ENCODE measurements at places on chromosomes 6 and 20.

- no peak for DNase-seq
Observed at GRCh38 chr6:12962987-12963386, 246.4 kb downstream of the PHACTR1 start.

DNA sequence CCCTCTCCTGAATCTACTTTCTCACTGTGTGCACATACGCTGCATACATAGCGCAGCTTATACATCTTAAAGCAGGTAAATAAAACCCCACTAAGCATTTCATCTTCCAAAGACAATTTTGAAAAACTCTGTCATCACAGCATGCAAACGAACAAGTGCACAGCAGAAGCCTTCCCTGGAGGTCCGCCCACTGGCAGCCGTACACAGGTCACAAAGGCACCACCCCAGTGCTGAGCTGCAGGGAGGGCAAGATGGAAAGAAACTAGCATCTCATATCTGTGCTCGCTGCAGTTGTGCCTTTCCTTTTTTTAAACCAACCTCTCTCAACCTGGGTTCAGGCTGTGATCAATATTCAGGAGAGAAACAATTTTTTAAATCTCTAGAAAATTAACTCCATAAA, 73.3 kb downstream of the HUS1B start:
- DNase-seq: no peak

DNA sequence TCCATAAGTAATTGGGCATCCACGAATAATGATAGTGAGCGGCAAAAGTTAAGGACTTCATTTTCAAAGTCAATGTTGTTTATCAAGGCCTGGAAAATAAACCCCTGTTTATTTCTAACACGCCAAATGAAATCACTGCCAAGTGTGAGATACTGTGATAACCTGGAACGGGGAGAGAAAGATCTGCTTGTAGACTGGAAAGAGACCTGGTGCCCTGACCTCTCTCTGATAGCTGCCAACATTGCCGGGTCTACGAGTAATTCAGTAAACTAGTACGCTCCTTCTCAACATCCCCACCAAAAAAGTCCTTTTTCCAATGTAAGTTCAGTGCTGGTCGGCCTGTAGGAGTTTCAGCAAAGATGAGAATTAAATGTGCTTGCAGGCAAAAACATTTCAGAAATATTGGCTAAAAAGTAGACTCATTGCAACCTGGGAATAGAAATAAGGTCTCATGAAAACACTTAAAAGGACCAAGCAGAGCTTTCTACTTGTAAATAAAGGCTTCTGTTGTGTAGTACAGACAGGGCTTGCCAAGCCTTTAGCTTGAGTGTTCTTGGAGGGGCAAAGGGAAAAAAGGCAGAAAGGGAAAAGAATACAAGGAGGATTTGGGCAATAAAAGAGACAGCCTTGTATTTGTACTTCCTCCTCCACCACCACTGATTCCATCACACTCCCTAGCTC, 43.9 kb downstream of the PDE7B start:
- no peak for DNase-seq

- no peak for DNase-seq
Observed at GRCh38 chr6:141451511-141452353, 681.0 kb upstream of the GJE1 start.

DNA sequence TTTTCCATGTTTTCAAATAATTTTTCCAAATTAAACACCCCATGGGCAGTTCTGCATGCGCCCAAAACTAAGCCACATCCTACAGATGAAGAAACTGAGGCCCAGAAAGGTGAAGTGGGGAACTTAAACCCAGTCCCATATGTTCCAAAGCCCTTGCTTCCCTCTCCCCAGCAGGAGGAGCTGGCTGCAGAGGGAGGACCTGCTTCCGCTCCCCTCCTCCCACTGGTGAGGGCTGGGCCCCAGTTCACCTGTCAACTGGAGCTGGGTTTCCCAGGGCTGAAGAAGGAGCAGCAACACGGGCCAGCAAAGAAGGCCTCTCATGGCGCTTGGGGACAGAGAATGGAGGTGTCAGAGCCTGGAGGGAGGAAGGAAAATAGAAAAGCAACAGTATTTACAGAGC, 1.4 kb upstream of the RBPJL start:
- no peak for DNase-seq

DNA sequence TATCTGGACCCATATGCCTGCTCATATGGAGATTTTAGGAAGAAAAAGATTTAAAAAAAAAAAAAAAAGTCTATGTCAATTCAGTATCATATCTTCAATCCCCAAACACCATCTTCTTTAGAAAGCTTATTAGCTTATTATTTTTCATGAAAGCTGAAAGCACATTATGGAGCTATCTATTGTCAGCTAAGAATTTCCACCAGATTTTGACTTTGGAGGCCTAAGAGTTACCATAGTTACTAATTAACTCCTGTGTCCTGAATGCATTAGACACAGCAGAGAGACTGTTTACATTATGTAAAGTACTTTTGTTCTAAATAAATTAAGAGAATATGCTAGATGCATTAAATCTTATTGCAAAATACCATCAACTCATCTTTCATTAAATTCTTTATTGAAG, 255.5 kb upstream of the NRSN1 start:
- DNase-seq: no peak

DNA sequence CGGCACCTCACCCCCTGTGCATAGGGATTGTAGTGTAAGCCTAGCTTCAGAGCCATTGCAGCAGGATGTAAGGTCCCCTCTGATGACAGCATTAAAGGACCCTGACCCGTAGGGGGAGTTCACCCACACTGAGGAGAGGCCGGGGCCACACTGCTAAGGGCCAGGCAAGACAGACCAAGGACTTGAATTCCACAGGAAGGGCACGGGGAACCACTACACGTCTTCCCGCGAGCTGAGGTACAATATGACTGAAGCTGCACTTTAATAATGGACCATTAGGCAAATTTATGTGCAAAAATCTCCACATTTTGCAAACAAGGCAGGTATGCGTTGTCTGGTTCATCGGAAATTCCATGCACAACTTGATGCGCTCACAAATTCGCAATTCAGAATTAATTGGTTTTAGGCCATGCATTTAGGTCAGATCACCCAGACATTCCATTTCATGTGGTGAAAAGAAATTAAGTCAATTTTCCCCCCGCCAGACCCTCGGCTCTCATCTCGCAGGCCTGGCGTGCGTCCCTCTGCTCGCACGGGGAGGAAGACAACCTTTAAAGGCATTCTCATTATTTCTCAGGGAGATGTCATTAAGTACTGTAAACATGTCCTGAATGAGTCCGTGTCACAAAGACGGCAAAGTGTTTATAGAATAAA, 111.8 kb downstream of the FOXA2 start:
- no peak for DNase-seq

DNA sequence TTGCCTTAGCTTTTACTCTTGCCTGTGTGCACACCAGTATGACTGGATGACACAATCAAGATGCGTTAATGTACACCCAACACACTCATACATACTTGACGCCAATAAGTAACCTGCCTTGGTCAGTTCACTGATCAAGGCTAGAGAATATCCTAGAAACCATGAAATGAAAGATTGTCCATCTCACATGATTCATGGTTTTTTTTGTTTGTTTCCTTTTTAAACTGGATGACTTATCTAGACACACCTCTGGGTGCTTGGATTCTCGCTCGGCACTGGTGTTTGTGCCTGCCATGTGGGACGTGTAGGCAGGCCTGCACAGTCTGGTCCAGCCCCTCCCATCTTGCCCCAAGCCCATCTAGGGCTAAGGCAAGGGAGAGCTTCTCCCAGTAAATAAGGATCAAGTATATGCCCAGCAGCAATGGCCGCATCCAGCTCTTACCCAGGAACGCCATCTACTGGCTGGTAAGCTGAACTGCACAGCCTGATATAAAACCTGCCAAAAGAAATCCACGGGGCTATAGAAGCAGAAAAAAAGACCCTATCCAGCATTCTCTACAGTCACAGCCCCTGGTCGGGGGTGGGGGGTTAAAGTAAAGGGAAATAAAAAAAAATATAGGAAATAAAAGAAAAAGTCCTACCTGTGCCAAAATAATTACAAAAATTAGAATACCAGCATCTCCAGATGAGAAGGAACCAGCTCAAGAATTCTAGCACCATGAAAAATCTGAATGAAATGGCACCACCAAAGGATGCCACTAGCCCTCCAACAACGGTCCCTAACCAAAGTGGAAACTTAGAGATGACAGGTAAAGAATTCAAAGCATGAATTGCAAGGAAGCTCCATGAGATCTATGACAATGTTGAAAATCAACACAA, 73.3 kb downstream of the OTOR start:
- DNase-seq: peak; percentile 6

DNA sequence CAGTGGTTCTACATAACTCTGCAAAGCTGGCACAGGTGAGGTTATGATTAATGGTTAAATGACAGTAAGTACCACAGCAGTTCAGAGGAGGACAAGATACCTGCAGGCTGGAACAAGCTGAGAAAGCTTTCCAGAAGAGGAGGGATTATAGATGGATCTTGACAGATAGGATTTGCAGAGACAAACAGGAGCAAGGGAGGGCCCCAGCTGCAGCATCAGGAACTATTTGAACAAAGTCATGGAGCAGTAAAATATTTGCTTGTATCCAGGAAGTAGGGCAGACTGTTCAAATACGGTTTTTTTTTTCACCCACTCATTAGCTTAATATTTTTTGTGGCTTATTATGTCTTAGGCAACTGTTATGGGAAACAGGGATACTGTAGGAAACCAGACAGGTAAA, 144.4 kb upstream of the MAN1A1 start:
- DNase-seq: no peak

GRCh38 chr20:41872930-41873329, 254.8 kb upstream of the CHD6 start:
- no peak for DNase-seq

- DNase-seq: no peak
Observed at GRCh38 chr6:142297996-142298753, 3.6 kb upstream of the ADGRG6 start.

DNA sequence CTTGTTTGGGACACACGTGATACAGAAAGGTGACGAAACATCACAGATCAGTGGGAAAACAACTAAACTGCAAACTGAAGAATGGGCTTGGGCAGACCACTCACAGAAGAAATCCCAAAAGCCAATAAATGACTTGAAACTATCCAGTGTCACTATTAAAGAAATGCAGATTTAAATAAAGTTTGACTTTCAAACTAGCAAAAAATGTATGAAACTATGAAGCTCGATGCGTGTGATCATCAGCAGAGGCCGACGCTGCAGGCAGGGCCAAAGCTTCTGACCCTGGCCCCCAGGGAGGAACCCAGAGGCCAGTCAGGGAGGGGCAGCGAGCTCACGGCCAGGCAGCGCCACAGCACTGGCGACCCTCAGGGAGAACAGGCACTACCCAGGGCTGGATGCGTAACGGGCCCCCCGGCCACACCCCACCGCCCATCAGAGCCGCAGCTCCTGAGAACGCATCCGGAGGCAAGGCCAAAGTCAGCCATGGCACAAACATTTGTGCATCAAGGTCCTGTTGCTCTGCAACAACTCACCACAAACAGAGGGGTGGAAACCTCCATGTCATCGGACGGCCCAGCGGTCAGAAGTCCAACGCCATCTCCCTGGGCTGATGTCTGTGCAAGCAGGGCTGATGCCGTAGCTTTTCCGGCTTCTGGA, 94.1 kb downstream of the YTHDF1 start:
- no peak for DNase-seq

- no peak for DNase-seq
Observed at GRCh38 chr6:148548749-148549140, 198.1 kb upstream of the UST start.

All from T-helper 2 cell treated with Interferon-gamma antibody and Interleukin-4, amounts not matched to agents 5 μg/mL and 100 μg/mL, for 36 hours (primary cell).